ENCODE measurements at places on chromosomes 16 and 17. TPM values are rescaled to one million over a fixed set of nuclear protein-coding genes. Genes with fewer than 3 reads are reported as not detected.

GRCh38 chr16:4392382-4393239 is 21.0 kb downstream of the VASN start:
- peak; percentile 67 for DNase-seq

DNA sequence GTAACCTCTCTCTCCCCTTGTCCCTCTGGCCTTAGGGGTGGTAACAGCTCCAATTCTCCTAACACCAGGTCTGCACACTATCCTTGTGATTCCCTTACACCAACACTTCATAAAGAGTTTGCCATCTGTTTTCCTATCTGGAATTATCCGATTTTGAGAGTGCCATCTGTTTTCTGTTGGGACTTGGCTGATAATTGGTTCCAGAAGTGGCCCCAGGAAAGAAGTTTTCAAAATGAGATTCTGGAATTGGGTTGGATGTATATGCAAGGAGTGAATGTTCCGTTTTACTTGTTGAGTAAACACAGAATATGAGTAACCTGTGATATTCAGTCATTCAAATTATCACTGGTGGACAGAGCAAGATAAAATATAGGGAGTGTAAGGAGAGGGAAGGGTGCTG is 134.1 kb upstream of the HS3ST3A1 start:
- DNase-seq, result no peak

DNA sequence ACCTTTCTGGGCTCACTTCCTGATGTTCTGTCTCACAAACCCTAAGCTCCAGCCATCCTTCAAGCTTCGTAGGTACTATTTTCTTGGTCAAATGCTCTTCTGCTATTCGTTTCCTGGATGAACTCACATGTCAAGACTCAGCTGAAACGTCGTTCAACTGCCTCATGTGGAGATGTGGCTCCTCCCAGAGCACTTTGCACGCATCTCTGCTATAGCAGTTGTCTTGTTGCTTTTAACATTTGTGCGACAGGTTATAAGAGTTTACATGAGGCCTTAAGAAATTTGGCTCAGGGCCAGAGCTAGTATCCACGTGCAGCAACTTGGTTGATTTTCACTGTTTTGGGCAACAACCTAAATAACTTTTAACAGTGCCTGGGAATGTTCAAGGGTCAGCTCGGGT is 2.8 kb upstream of the KRT40 start:
- DNase-seq, result no peak

- no peak for DNase-seq
Observed at GRCh38 chr16:87243478-87243877, 73.7 kb downstream of the C16orf95 start.

DNA sequence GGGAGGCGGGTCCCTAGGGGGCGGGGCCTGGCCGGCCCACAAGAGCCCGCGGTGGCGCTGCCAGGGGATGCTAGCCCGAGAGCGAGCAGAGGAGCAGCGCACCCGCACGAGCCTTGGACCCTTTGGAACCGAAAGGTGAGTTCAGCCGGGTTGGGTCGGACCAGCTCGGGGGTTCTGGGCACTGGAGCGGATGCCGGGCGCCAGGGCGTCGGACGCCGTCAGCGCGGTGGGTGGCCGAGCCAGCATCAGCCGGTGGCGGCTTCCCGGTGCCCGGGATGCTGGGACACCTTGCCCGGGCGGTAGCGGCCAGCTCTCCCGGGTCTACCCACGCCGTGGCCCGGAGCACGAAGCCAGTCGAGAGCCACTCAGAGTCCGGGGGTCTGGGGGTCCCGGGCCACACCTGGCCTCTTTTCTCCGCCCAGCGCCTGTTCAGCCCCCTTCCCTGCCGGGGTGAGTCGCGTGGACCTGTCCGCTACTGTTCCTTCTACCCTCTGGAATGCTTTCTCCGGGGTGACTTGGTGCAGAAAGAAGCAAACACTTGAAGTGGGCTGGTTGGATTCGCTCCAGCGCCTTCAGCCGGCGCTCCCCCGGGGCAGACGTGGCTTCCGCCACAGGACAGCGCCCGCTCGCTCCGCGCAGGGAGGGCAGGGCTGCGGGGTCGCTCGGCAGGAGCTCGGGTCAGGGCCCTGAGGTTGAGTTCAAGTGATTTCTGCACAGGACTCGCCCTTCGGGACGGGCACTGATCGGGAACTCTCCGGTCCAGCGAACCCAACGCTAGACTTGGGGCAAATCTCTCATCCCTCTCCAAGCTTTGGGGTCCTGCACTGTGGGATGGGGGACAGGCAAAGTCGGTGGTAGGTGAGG is at the start of gene SCNN1G:
TSS of gene SCNN1G (plus strand) at position 67 of the 864 bp plus-strand sequence. CDS start 3,527 bp downstream, outside the sequence.
- no peak for DNase-seq

- peak; percentile 17 for DNase-seq
Observed at GRCh38 chr17:59287452-59287851, 44.0 kb upstream of the YPEL2 start.

DNA sequence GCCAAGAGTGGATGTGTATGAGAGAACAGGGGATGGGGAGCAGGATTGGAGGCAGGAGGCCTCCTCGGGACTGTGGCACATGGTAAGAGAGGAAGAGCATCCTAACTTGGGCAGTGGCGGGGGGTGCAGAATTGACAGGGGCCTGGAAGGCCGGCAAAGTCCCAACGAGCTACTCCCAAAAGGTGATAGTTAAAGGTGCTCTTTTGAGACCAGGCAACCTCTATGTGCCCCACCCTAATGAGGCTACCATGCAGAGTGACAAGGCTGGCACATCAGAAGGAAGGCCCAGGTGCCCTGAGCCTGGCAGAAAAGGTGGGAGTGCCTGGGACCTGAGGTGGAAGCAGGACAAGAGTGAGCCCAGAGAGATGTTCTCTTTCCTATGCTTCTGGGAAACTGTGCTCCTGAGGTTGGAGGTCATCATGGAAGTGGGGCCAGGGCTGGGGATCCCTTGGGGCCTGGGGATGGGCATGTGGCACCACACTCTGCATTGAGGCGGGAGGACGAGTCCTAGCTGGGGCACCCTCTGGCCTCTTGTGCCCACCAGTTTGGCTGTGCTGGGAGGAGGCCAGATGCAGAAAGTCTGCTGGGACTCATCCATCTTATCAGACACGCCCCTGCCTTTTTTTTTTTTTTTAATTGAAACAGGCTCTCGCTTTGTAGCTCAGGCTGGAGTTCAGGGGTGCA is 5.9 kb downstream of the RAB11FIP4 start:
- no peak for DNase-seq

DNA sequence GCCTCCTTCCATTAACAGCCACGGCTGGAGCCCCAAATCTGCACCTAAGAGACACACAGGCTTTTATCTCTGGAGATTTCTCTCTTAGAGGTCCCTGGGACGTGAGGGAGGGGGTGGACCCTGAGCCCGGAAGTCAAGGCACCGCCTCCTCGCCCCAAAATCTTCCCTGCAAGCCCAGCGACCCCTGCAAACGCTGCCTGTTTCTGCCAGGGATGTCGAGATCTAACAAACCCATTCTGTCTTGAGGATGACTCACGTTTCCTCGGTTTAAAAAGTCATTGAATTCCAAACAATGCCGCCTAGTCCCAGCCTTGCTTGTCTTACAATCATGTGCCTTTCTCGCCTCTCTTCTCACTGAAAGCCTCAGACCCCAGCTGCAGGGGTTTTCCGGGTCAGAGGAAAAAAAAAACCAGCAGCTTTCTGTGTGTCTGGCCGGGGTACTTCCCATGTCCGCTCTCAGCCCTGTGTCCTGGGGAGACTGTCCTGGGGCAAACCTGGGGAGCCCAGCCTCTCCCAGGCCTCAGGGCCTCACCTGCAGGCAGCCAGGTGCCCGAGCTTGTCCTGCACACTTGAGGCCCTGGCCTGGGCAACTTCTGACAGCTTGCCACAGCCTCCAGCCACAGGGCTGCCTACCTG is 15.4 kb downstream of the ARL2BP start:
- DNase-seq, result peak; percentile 38

GRCh38 chr17:34235389-34236028 is 19.6 kb upstream of the CCL2 start:
- peak; percentile 80 for DNase-seq

GRCh38 chr17:40553694-40554534 is 11.4 kb downstream of the CCR7 start:
- no peak for DNase-seq

DNA sequence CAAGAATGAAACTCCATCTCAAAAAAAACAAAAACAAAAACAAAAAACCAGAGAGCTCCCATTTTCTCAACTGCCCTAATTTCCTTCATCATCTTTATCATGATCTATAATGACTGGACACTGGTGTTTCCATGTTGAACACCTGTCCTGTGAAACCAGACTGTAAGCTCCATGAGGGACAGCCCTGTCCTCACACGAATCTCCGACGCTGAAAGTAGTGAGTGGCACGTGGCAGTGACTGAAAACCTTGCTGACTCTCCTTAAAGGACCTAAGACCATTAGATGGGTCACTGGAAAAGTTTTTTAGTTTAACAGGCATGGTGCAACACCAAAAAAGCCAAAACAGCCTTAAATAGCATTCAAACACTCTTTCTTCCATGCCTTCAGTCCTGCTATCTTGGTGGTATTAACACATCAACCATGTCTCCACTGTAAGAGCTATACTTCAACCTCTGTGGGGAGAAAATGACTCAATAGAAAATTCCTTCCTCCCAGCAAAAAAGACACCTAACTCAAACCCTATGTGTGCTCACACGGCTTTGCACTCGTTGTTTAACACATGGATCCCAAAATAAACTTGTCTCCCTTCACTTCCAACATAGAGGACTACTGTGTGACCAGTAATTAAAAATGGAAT is 8.3 kb downstream of the AXIN2 start:
- no peak for DNase-seq

GRCh38 chr16:81655469-81656162 is 123.5 kb upstream of the PLCG2 start:
- no peak for DNase-seq

- DNase-seq, result no peak
Observed at GRCh38 chr16:77043076-77043475, 147.9 kb upstream of the MON1B start.

- no peak for DNase-seq
Observed at GRCh38 chr17:32452281-32452680, 8.0 kb downstream of the PSMD11 start.

- DNase-seq, result no peak
Observed at GRCh38 chr17:79803421-79803996, 6.6 kb upstream of the CBX8 start.

- peak; percentile 92 for DNase-seq
Observed at GRCh38 chr16:11133344-11133943, 122.6 kb downstream of the SOCS1 start.

- no peak for DNase-seq
Observed at GRCh38 chr17:71110326-71110725, 941.0 kb downstream of the KCNJ2 start.

GRCh38 chr17:5123343-5124124 is 7.7 kb downstream of the USP6 start:
- DNase-seq, result no peak

Gene PITPNM3
- 2.0 TPM for total RNA-seq

Gene TSPOAP1
- total RNA-seq, result 31.1 TPM

Gene TBX2
- total RNA-seq, result 8.3 TPM

Gene KRT31
- total RNA-seq, result not detected

Gene AIPL1
- total RNA-seq, result not detected

Gene NOD2
- not detected for total RNA-seq
